Stimulated activated CD8-positive, alpha-beta memory T cell treated with anti-CD3 and anti-CD28 coated beads, Interleukin-4, amount 100 ng/mL, for 1 hour (primary cell): ENCODE measurements at places on chromosomes 4 and X.

DNA sequence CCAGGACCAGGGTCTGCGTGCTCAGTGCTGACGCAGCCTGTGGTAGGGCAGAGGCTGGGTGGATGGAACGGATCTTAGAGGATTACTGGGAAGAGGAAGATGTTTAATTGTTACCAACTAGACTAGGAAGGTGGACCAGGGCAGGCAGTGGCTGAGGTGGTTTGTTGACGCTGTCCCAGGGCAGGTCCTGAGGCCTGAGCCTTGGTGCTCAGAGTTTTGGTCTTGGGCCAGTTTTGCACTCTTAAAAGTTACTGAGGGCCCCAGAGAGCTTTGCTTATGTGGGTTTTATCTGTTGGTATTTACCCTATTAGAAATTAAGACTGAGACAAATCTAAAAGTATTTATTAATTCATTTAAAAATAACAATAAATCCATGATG, 20.4 kb downstream of the RNF212 start:
- no peak for DNase-seq

- DNase-seq = no peak
Observed at GRCh38 chr4:131137196-131137595, 2011.9 kb upstream of the PCDH10 start.

- DNase-seq = no peak
Observed at GRCh38 chrX:150316564-150316963, 46.6 kb upstream of the MAMLD1 start.

DNA sequence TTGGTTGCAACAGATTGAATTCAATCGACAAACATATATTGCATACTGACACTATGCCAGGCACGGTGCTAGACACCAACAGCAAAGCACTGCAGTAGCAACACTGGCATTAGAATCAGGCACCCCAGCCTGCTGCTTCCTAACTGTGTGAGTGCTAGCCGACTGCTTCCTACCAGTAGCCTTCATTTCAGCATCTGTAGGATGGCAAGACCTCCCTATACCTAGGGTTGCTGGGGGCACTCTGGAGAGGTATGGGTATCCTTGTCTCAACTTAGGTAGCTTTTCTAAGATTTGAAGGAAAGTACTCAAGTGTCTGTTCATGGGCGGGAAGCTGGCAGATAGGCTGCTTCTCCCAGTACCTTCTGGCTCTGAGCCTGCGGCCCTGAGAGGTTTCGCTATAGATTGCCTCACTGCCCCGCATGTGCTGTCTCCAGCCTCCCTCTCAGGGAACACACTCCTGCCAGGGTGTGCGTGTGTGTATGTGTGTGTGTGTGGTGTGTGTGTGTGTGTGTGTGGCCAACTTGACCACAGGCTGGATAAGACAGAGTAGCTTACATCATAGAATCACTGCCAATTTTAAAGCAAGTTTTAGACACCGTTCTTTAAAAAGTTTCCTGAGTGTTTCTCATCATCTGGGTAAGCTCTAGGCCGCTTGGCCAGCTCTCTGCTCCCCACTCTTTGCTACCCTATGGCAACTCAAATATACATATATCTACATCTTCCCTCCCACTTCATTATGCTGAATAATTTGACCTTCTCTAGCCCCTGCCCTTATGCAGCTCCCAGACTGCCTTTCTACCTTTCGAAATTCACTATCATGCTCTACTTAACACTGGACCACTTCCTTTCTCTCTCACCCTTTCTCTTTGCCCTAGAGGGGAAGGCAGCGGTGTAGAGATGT, 97.0 kb upstream of the PJA1 start:
- no peak for DNase-seq
